ENCODE measurements at places on chromosomes 1 and 21. TPM values are rescaled to one million over a fixed set of nuclear protein-coding genes. Genes with fewer than 3 reads are reported as not detected.

GRCh38 chr1:10830961-10831668 lies 34.7 kb upstream of the CASZ1 start:
- H3K27ac ChIP-seq, result no peak overlapping the region
- H3K27me3 ChIP-seq, result peaks cover 11% of the 10 kb centered on the region
- DNase-seq, result no peak
- H3K4me3 ChIP-seq, result no peak overlapping the region
- H3K4me1 ChIP-seq, result no peaks in the 10 kb centered on the region

DNA sequence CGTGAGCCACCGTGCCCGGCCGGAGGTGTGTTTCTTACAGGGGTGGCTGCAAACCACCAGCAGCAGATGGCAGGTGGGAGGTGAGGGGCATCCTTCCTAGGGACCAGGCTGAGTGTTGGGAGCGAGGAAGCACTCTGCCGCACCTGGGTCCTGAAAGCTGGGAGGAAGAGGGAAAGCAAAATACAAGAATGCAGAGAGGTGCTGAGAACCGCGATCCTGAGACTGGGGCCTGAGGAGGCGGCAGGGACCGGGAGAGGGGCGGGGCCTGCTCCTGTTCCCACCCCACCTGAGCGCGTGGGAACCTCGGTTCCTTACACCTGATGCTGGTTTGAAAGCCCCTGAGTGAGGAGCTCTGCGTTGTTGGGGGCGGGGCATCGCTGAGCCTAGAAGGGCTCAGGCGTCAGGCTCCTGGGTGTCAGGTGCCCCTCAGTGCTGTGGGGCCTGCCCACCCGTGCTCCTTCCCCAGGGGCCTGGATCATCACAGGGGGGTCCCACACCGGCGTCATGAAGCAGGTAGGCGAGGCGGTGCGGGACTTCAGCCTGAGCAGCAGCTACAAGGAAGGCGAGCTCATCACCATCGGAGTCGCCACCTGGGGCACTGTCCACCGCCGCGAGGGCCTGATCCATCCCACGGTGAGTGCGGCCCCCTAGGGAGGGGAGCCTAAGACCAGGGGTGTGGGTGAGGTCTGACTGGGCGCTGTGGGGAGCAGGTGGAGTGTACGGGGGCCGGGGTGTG lies 15.5 kb downstream of the TRPM2 start:
- H3K4me3 ChIP-seq, result no peak overlapping the region
- no peaks in the 10 kb centered on the region for H3K27me3 ChIP-seq
- peaks cover 5% of the 10 kb centered on the region for H3K4me1 ChIP-seq
- DNase-seq, result peak; percentile 33
- no peaks in the 10 kb centered on the region for H3K36me3 ChIP-seq
- H3K27ac ChIP-seq, result no peak overlapping the region

DNA sequence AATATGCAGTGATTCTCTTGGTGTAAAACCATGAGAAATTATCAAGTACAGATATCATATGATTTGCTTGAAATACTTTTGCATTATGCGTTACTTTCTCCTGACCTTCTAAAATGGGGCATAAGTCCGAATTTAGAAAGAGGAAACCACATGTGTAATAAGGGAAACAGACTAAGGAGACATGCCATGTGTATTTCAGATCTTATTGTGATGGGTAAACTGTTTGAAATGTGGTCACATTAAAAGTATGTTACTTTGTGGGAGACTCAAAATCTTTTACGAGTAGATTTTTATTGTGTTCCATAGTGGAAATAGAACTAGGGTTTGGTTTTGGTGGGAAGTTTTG lies 173.0 kb downstream of the NFIA start:
- no peaks in the 10 kb centered on the region for H3K27me3 ChIP-seq
- H3K36me3 ChIP-seq, result no peaks in the 10 kb centered on the region
- peaks cover 37% of the 10 kb centered on the region for H3K4me1 ChIP-seq
- DNase-seq, result no peak
- no peak overlapping the region for H3K4me3 ChIP-seq

DNA sequence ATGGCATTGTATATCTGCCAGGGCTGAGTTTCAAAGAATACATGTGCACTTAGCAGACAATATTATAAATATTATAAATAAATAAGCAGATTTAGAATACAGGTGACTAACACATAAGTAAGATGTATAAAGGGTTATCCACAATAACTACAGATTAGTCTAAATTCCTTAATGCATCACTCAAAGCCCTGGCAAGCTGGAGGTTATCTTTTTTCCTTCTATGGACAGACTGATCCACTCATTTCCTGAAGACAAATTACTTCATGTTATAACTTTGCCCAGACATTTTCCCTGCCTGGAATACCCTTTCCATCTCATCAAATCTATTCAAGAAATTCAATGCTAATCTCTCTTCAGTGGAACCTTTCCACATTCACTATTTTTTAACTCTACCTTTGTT lies 38.8 kb downstream of the LUZP1 start:
- H3K27ac ChIP-seq, result no peak overlapping the region
- H3K4me1 ChIP-seq, result peaks cover 9% of the 10 kb centered on the region
- no peaks in the 10 kb centered on the region for H3K27me3 ChIP-seq
- H3K36me3 ChIP-seq, result no peaks in the 10 kb centered on the region

- peaks cover 6% of the 10 kb centered on the region for H3K4me1 ChIP-seq
- H3K36me3 ChIP-seq, result no peaks in the 10 kb centered on the region
- no peak for DNase-seq
These were observed 17.4 kb downstream of the CEPT1 start for GRCh38 chr1:111157431-111157830.

HCRTR1 gene
- not detected for total RNA-seq

- H3K27ac ChIP-seq, result no peak overlapping the region
- H3K36me3 ChIP-seq, result no peaks in the 10 kb centered on the region
- H3K4me1 ChIP-seq, result no peaks in the 10 kb centered on the region
- H3K27me3 ChIP-seq, result no peaks in the 10 kb centered on the region
- DNase-seq, result no peak
These were observed 179.3 kb downstream of the TNR start for GRCh38 chr1:175564119-175564518.

DNA sequence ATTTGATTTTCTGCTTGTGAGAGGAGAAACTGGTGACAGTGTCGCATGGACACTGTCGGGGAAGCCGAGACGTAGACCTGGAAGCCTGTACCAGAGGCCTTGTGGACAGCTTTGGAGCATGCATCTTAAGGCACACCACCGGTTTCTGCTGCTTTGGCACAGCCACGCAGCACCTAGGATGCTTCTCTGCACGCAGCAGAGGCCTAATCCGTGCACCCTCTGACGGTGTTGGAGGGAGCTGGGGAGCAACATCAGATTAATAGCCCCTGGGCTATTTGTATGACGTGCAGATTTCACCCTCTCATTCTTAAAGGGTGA lies 30.3 kb downstream of the TEX35 start:
- H3K36me3 ChIP-seq, result no peaks in the 10 kb centered on the region
- H3K27ac ChIP-seq, result peak overlapping the region; percentile 78
- no peaks in the 10 kb centered on the region for H3K27me3 ChIP-seq
- peaks cover 4% of the 10 kb centered on the region for H3K4me1 ChIP-seq

H3-3A gene
- 373 TPM for total RNA-seq

DNA sequence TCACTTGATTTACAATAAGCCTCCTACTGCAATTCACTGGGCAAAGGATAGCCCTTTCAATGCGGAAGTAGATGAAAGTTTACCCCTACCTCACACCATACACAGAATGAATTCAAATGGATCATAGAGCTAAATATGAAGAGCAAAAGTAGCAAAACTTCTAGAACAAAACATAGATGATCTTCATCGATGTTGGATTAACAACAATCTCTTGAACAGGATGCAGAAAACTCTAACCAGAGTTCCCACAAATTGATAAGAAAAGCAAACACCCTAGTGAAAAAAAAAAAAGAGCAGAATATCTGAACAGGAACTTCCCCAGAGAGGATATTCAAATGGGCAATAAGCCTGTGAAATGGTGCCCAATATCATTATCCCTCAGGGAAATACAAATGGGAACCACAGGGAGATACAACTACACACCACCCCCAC lies 1.9 kb upstream of the UBASH3A start:
- DNase-seq, result no peak
- no peaks in the 10 kb centered on the region for H3K36me3 ChIP-seq
- H3K4me3 ChIP-seq, result no peak overlapping the region
- no peaks in the 10 kb centered on the region for H3K27me3 ChIP-seq

- H3K4me3 ChIP-seq, result peak overlapping the region; percentile 67
- no peaks in the 10 kb centered on the region for H3K36me3 ChIP-seq
- peaks cover 17% of the 10 kb centered on the region for H3K4me1 ChIP-seq
- no peaks in the 10 kb centered on the region for H3K27me3 ChIP-seq
These were observed 1.2 kb upstream of the DHRS3 start for GRCh38 chr1:12618965-12619791.

RAB42 gene
- total RNA-seq, result 3.2 TPM

- peak; percentile 78 for DNase-seq
- H3K36me3 ChIP-seq, result peaks cover 47% of the 10 kb centered on the region
- no peaks in the 10 kb centered on the region for H3K4me1 ChIP-seq
- H3K27me3 ChIP-seq, result no peaks in the 10 kb centered on the region
These were observed 40.4 kb upstream of the EIF4G3 start for GRCh38 chr1:21216835-21217811.

GRCh38 chr1:225004396-225004795 lies 74.9 kb downstream of the DNAH14 start:
- H3K27me3 ChIP-seq, result no peaks in the 10 kb centered on the region
- no peak for DNase-seq
- no peaks in the 10 kb centered on the region for H3K4me1 ChIP-seq
- H3K27ac ChIP-seq, result no peak overlapping the region
- no peaks in the 10 kb centered on the region for H3K36me3 ChIP-seq

GRCh38 chr1:207155028-207155427 lies 51.0 kb downstream of the C4BPA start:
- H3K4me3 ChIP-seq, result no peak overlapping the region
- no peak for DNase-seq
- H3K36me3 ChIP-seq, result no peaks in the 10 kb centered on the region
- no peaks in the 10 kb centered on the region for H3K4me1 ChIP-seq

DNA sequence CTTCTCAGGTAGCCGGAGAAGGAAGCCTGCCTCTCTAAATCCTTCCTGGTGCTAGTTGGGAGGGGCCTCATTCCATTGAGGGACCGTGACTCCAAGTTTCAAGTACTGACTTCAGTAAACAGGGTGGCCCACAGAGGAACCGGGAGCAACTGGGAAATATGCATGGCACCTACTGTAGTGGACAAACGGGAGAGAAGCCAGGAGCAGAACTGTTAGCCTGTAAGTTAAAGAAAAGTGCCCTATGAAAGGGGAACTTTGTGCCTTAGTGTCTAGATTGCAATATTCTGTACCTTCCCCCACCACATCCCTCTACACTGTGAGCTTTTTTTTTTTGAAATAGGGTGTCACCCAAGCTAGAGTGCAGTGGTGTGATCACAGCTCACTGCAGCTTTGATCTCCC lies 33.2 kb upstream of the KANK4 start:
- H3K36me3 ChIP-seq, result no peaks in the 10 kb centered on the region
- H3K4me3 ChIP-seq, result no peak overlapping the region
- no peaks in the 10 kb centered on the region for H3K27me3 ChIP-seq
- H3K4me1 ChIP-seq, result no peaks in the 10 kb centered on the region

GRCh38 chr1:245538671-245539070 lies 383.9 kb downstream of the KIF26B start:
- DNase-seq, result no peak
- no peaks in the 10 kb centered on the region for H3K27me3 ChIP-seq
- H3K4me3 ChIP-seq, result no peak overlapping the region
- H3K4me1 ChIP-seq, result no peaks in the 10 kb centered on the region
- no peaks in the 10 kb centered on the region for H3K36me3 ChIP-seq

DNA sequence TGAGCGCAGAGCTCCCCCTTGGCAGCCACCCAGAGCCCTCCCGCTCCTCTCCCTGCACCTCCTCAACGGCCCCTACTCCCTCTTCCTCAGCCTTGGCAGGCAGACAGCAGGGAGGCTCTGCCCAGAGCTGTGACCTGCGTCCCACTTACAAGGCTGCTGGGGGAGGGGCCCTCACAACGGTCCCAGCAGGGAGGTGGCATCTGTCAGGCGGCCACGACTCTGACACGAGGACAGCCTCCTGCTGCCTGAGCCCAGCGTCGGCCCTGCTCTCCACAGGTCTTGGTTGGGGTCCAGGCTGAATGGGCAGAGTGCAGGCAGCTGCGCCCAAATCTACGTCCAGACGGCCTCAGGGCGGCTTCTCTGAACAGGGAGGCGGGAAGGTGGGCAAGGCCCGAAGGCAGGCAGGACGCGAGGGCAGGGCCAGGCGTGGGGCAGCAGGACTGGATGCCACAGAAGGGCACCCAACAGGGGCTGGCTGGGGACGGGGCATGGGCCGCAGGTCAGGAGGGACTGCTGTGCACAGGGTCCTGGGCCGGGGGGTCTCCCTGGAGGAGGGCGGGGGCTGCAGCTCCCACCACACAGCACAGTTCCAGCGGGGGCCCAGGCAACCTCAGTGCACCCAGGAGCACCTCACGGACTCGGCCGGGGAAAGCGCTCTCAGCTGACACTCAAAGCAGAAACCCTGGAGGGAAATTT lies 7.5 kb downstream of the SLC19A1 start:
- no peak overlapping the region for H3K4me3 ChIP-seq
- H3K27me3 ChIP-seq, result no peaks in the 10 kb centered on the region
- peaks cover 22% of the 10 kb centered on the region for H3K4me1 ChIP-seq

DNA sequence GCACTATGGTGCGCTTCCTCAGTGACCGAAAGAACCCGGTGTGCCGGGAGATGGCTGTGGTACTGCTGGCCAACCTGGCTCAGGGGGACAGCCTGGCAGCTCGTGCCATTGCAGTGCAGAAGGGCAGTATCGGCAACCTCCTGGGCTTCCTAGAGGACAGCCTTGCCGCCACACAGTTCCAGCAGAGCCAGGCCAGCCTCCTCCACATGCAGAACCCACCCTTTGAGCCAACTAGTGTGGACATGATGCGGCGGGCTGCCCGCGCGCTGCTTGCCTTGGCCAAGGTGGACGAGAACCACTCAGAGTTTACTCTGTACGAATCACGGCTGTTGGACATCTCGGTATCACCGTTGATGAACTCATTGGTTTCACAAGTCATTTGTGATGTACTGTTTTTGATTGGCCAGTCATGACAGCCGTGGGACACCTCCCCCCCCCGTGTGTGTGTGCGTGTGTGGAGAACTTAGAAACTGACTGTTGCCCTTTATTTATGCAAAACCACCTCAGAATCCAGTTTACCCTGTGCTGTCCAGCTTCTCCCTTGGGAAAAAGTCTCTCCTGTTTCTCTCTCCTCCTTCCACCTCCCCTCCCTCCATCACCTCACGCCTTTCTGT lies 7.3 kb upstream of the PIGV start:
- H3K4me3 ChIP-seq, result no peak overlapping the region
- peaks cover 22% of the 10 kb centered on the region for H3K4me1 ChIP-seq
- H3K27ac ChIP-seq, result no peak overlapping the region
- DNase-seq, result no peak
- H3K36me3 ChIP-seq, result no peaks in the 10 kb centered on the region

- DNase-seq, result no peak
- H3K27ac ChIP-seq, result no peak overlapping the region
- no peak overlapping the region for H3K4me3 ChIP-seq
- H3K4me1 ChIP-seq, result no peaks in the 10 kb centered on the region
- no peaks in the 10 kb centered on the region for H3K36me3 ChIP-seq
These were observed 133.8 kb downstream of the CNIH3 start for GRCh38 chr1:224749916-224750315.

DNA sequence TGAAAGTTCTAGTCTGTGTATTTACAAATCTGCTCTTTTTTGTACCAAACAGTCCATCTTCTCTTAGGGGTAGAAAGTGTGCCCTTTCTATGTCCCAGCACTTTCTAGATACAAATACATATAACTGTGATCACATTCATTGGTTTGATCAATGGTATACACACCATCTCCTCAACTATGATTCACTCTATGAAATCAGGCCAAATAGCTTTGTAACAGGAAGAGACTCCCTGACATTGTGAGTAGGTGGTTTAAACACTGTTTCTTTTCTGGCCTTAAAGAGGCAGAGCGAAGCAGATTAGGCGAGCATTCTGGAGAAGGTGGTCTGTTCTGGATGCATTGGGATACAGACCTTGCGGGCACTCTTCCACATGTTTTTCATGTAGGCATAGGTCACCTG lies 39.3 kb upstream of the EXOSC10 start:
- peaks cover 44% of the 10 kb centered on the region for H3K36me3 ChIP-seq
- no peaks in the 10 kb centered on the region for H3K4me1 ChIP-seq
- DNase-seq, result no peak
- no peak overlapping the region for H3K4me3 ChIP-seq

Data from adrenal gland (tissue), 19 donors.